ENCODE measurements at places on chromosomes 2 and 18.

GRCh38 chr2:73233932-73234832 lies at the start of gene CCT7:
Gene CCT7, plus strand, starts transcription at chr2:73234308. Its CDS starts 71 bp downstream, at chr2:73234379.
- peak; percentile 87 for DNase-seq

- DNase-seq, result no peak
These were observed 188.3 kb downstream of the GBX2 start for GRCh38 chr2:235979753-235980435.

DNA sequence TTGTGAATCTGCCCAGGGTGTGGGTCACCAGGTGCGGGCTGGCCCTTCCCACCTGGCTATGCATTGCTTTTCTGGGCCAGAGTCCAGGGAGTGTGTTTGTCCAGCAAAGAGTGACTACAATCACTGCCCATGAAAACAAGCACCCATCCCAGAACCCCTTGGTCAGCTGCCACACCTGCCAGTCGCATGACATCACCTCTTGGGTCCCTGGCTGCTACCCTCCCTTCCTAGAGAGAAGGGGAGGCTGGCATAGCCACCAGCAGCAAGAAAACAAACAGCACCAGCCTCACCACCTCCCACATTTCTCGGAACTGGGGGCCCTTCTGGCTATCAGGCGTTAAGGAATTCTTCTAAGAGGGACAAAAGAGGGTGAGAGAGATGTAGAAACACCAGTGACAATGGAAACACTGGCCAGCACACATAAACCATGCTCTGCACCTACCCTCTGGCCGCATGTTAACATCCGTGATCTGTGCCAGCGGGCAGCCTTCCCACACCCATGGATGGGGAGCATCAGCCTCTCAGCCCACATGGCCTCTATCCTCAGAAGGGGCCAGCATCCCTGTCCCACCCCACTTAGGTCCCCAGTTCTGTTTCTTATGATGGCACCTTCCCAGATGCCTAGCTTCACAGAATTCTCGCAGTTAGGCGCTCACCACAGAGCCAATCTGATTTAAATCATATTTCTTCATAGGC lies 109.7 kb upstream of the GLI2 start:
- DNase-seq, result no peak

DNA sequence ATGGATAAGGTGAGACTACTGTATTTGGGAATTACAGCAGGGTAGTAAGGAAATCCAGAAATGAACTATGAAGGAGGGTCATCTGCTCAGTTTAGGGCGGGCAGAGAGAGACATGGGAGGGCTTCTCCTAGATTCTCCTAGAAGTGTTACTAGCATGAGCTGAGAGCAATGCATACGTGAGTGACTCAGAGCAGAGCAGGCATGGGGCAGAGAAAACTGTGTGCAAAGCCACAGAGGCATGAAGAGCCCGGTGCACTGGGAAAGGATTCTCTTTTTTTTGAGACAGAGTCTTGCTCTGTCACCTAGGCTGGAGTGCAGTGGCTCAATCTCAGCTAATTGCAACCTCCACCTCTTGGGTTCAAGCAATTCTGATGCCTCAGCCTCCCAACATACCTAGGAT lies 116.2 kb downstream of the SOCS6 start:
- no peak for DNase-seq

GRCh38 chr18:43581936-43582519 lies 304.7 kb upstream of the SYT4 start:
- DNase-seq, result no peak

DNA sequence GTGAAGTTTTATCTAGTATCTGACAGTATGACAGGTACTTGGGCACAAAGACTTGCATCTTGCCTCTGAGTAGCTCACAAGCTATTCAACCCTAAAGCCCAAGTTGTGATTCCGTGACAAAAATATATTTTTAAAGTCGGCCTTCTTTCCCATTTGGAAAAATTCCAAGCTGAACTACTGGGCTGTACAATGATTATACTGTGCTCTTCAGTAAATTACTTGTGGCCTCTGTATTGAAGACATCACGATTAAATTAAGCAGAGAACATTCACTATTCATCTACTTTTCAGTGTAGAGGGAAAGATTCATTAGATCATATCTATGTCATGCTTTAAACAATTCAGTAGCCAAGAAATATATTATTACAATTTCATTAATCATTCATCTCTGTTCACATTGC lies 282.2 kb downstream of the CDH2 start:
- no peak for DNase-seq

DNA sequence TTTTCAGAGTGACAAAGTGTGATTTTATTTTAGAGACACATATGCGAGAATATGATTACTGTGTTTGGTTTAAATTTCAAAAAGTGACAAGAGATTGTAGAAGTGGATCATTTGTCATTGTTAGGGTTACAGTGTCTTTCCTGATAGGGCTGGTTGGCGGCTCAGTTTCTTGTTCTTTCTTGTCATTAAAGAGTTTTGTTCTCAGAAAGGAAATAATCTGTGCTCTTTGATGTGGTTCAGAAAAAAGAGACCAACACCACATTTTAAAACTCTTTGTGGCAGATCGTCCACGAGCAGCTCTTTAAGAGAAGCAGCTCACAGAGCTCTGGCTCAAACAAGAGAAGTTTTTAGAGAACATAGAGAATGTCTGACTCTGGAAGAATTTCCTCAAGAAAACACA lies 45.6 kb upstream of the ZNF532 start:
- no peak for DNase-seq

GRCh38 chr2:68388358-68388757 lies 23.3 kb downstream of the PLEK start:
- DNase-seq, result no peak

GRCh38 chr2:62197011-62197924 lies 1.4 kb downstream of the B3GNT2 start:
- DNase-seq, result peak; percentile 32

DNA sequence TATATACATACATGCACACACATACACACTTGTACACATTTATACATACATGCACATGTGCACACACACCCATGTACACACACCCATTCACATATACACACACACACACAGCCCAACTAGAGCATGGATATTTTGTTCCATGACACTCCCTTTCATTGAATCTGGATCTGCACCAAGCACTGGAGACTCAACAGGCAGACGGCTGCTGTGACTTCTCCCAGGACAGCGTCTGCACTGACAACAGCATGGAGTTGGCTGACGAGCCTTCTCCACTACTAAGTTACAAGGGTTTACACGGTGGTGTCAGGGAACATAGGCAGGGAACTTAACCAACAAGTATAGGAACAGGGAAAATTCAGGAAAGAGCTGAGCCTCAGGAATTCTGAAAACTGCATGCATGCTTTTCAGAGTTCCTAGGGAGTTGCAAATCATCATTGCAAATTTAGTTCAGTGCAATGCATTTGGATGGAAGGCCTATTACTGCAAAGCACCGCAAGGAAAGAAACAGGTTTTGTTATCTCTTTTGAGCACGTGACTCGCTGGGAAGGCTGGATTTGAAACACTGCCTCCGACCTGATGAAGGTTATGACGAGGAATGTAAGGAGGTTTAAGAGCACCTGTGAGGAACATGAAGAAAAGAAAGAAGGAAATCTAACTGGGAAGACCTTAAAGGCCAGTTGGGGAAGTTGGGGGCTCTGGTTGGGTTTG lies 35.9 kb downstream of the TMEM18 start:
- no peak for DNase-seq

DNA sequence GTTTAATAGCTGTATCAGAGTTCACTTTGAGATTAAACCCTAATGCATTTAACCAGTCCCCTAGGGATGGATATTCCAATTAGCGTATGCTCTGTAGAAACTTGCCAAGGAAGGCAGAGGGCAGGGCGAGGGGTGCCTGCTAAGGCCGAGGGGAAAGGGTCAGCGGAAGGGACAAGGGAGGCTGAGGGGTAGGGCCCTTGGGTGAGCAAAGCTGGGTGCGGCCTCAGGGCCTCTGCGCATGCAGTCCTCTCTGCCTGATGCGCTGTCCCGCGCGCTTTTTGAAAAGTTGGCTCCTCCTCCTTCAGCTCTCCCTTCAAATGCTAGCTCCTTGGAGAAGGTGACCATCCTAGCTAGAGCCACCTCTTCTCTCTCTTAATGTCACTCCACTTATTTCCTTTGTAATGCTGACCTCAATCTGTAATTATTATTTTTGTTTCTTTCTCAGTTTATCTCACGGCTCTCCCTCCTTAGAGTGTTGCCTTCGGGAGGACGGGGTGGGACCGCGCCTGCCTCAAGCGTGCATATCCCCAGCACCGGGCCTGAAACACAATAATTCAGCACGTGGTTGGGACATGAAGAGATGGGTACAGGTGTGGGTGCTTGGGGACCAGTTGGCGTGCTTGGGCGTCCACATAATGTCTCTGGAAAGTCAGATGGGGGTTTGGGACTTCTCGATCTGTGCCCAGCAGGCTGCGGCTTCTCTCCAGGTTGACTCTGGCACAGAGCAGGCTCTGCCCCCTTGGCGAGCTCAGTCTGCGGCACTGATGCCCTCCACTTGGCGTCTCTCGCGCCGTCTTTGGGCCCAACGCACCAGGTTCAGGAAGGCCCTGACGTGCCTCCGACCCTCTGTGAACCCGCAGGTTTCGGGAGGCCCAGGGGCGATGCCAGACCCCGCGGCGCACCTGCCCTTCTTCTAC lies 10.0 kb downstream of the ZAP70 start:
- DNase-seq, result no peak

DNA sequence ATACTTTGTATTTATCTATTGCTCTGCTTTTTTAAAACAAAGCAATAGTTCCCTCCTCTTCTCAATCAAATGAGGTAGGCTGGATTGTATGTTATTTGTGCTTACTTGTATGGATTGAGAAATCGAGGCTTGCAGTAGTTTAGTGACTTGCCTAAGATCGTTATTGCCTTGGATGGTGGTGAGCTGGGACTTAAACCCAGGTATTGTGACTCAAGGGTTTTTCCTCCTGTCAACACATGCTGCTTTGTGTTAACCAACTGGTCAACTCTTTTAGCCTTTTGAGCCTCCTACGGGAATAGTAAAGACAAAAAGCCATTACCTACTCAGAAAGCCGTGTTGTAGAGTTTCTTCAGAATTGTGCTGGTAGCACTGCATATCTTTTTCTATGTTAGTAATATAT lies 95.2 kb upstream of the THUMPD2 start:
- no peak for DNase-seq

- no peak for DNase-seq
These were observed 11.8 kb downstream of the C2orf76 start for GRCh38 chr2:119354860-119355259.

- DNase-seq, result no peak
These were observed 18.2 kb downstream of the RPL37A start for GRCh38 chr2:216516730-216517350.

DNA sequence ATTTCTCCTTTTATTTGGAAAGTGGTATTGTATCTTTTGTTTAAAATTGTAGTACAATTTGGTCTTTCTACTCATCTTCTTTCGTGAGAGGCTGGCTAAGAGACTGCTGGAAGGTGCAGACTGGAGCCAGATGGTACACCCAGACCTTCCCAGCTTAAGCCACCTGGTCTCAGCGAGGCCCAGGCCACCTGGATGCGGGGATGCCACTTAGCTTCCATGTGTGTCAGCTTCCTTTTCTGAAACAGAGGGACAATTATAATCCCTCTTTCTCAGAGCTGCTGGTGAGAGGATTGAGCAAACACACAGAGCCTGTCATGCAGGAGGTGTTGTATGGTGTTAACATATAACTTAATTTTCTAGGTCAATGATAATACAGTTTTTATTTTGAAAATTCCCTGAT lies 17.4 kb downstream of the FARP2 start:
- DNase-seq, result no peak

DNA sequence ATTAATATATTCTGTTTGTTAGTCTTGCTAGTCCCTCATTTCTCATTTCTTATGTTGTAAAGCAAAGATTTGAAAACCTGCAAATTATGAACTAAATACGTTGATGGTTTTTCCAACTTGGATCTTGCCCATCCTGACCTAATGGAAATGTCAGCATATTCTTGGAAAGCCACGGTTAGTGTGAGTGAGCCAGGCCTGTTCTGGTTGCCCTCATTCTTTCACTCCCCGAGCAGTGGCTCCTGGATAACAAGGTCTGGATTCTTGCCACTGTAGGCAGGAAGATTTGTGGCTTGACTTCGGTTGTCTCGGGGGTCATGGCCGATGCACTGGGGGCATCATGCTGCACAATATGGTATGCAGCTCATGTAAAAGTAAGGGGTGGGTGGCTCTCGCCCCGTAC lies 359.1 kb downstream of the MEIS1 start:
- no peak for DNase-seq

DNA sequence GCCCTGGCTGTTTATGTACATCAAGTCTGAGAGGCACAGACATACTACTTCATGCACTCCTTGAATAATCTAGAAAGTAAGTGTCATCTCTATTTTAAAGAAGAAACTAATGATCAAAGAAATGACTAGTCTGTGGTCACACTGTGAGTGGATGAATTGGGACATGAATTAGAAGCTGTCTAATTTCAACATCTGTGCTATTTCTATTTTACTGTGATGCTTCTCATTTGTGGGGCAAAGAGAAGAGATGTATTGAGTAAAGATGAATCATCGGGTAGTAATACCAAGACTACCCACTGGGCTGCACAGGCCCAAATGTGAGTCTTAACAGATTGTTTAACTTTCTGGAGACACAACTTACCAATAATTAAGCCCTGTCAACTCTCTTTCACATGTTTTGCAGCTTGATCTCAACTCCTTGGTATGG lies 42.4 kb upstream of the MTIF2 start:
- no peak for DNase-seq

- DNase-seq, result no peak
These were observed 50.3 kb upstream of the ID2 start for GRCh38 chr2:8631465-8632005.
